Stimulated activated CD4-positive, alpha-beta T cell treated with anti-CD3 and anti-CD28 coated beads, Interleukin-2, amount 100 ng/mL, for 24 hours (primary cell): ENCODE measurements at places on chromosomes 12 and 14.

- no peak for DNase-seq
Observed at GRCh38 chr14:101249676-101250036, 311.6 kb upstream of the DIO3 start.

DNA sequence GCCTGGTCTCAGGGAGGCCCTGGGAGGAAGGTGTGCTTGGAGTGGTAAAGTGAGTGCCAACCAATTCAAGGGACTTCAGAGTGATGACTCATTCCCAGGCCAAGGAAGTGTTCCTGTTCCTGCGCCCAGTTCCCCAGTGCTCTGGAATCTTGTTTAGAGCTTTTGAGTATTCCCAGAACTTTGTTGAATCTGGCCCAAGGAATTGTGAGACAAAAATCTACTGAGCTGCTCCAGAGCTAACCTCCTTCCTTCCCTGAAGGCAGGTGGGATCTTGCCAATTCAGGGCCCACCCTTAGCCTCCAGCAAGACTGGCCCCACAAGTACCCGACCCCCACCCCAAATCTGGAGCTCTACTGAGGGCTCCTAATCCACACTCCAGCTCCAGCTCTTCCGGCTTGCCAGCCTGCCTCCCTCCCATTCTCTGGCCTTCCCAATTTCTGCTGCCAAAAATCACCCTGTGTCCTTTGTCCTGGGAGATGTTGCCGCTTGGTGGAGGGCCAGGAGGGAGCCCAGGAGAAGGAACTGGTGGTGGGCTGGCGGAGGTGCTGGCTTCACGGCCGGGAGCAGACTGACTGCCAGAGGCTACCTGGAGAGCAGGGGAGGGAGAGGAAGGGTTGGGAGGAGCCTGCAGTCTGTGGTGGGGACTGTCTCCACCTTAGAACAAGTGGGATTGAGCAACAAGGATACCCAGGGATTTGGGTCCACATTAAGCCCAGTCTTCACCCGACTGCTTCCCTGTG lies 2.0 kb upstream of the ATN1 start:
- DNase-seq, result no peak

DNA sequence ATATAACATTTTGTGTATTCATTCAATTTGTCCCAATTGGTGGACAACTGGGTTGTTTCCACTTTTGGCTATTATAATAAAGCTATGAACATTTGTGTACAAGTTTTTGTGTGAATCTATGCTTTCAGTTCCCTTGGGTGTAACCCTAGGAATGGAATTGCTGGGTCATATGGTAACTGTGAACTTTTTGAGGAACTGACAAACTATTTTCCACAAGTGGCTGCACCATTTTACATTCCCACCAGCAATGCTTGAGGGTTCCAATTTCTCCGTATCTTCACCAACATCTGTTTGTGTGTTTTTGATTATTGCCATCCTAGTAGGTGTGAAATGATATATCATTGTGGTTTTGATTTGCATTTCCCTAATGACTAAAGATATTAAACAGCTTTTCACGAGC lies 13.0 kb downstream of the LPCAT3 start:
- no peak for DNase-seq

GRCh38 chr12:77932216-77932615 lies 101.5 kb downstream of the NAV3 start:
- no peak for DNase-seq

GRCh38 chr12:69355363-69356028 lies 4.0 kb upstream of the YEATS4 start:
- DNase-seq, result no peak

DNA sequence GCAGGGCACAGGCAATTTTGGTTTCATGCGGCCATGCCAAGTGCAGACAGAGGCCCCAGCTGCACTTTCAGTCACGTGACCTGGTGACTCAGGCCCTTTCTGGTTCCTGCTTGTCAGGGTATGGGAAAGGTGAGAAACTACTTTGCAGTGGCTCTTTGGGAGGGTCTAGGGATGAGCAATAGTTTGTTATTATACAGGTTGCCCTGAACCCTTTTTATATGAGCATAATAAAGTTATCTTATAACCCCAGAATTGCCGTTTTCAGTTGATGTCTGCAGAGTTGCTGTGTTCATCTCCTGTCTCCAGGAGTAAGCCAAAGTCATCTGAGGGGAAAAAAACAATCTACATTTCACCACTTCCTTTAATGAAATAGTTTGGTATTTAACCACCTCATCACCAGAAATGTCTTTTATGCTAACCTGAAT lies 30.9 kb upstream of the EMP1 start:
- DNase-seq, result peak; percentile 81

- no peak for DNase-seq
Observed at GRCh38 chr14:78592616-78593219, 422.5 kb downstream of the NRXN3 start.

DNA sequence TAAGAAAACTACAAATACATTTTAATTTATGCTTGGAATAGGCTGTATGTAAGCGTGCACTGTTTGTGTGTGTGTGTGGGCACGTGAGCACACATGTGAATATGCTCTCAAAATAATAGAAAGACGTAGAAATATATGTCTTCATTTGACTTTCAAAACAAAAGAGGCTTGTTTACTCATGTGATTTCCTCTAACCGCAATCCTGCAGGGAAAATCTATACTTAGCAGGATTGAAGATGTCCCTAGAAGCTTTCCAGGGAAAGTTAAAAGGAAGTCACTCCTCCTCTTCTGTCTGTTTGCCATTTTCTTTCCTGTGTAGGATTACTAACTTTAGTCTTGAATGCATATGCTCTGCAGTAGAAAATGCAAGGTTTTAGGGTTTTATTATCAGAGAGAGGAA lies 404.7 kb downstream of the MDGA2 start:
- DNase-seq, result no peak

GRCh38 chr12:42582050-42582449 lies 7.5 kb downstream of the PRICKLE1 start:
- DNase-seq, result no peak

- DNase-seq, result no peak
Observed at GRCh38 chr12:121611306-121611705, 15.0 kb upstream of the ORAI1 start.

DNA sequence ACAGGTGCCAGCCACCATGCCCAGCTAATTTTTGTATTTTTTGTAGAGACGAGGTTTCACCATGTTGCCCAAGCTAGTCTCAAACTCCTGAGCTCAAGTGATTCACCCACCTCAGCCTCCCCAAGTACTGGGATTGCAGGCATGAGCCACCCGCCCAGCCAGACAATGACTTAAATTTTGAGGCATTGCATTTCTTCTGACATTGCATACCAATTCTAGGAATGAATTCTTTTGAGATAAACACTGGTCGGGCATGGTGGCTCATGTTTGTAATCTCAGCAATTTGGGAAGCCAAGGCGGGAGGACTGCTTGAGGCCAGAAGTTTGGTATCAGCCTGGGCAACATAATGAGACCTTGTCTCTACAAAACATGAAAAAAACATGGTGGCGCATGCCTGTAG lies 2.5 kb upstream of the CELA1 start:
- no peak for DNase-seq

GRCh38 chr12:111842556-111843396 lies 748 bp downstream of the MAPKAPK5 start:
- peak; percentile 51 for DNase-seq

DNA sequence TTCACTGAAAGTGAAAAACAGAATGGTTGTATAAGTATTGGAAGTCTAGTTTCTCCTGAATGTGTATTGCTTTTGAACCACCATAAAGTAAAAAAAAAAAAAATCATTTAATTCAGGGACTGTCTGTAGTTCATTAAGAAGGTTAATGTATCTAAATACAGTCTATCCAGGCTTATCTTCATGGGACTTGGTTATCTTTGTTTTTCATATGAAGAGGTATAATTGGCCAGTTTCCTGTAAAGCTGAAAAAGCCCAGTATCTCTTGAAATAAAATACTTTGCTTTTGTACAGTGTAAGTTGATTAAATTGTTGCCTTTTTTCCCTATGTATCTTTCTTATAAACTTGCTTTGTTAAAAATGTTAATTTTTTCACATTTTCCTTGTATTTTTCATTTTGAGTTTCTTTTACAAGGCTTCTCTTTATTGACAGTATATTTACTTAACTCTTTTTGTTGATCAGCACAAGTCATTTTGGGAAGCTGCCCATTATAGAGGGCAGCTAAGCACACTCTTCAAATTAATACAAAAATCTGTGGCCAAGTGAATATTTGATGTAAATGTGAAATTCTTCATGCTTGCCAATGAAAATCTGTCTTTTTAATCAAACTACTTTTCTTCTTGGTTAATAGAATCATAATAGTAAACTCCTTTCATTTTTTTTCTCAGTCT lies 156.0 kb downstream of the TMTC3 start:
- DNase-seq, result no peak

DNA sequence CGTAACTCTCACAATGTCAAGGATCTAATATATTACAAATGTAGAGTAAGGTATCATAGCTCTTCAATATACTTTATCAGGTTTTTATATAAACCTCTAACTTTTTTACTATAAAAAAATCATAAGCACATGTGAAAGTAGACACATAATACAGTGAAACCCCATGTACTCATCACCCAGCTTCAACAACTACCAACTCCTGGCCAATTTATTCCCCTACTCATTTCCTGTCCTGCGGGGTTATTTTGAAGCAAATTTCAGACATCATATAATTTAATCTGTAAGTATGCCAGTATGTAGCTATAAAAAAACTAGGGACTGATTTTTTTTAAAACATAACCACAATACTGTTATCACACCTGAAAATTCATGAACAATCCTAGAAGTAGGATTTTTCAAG lies 47.7 kb downstream of the NOPCHAP1 start:
- DNase-seq, result no peak

GRCh38 chr14:72420749-72421474 lies 473.0 kb downstream of the DPF3 start:
- peak; percentile 80 for DNase-seq

GRCh38 chr12:111267144-111267543 lies 101.8 kb downstream of the PHETA1 start:
- no peak for DNase-seq

- DNase-seq, result no peak
Observed at GRCh38 chr14:102901633-102902032, 20.8 kb upstream of the AMN start.

DNA sequence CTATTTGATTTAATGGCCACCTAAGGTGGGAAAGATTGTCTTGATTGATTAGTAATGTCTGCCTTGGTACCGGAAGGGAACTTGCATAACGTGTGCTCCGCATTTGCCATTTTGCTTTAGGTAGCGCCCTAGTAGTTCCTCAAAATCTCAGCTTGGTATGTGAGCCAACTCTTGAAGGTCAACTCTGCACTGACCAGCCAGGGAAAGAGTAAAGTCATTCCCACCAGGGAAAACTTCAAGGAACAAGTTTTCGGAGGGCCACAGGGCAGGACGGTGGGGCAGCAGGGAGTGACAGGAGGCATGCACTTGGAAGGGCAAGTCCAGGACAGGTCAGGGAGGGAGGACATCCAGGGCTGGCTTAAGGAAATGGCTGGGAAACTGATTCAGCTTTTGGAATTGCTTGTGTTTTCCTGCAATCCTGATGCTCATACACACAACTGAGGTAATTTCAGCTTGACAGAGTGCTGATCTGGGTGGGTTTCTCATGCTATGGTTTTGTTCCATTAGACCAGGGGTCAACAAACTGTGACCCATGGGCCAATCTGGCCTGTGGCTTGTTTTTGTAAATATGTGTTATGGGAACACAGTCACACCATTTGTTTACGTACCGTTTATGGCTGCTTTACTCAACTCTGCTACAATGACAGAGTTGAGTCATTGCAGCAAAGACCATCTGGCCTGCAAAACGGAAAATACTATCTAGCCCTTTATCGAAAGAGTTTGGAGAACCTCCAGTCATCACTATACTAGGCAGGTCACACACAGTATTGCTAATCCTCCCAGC lies 184.5 kb downstream of the RBM19 start:
- no peak for DNase-seq

- DNase-seq, result no peak
Observed at GRCh38 chr12:129641926-129642325, 261.9 kb downstream of the TMEM132D start.

GRCh38 chr14:75969126-75969525 lies 12.7 kb downstream of the TGFB3 start:
- no peak for DNase-seq

- no peak for DNase-seq
Observed at GRCh38 chr14:101478796-101479410, 82.4 kb upstream of the DIO3 start.

GRCh38 chr12:52946334-52946733 lies 2.6 kb upstream of the KRT18 start:
- DNase-seq, result no peak

DNA sequence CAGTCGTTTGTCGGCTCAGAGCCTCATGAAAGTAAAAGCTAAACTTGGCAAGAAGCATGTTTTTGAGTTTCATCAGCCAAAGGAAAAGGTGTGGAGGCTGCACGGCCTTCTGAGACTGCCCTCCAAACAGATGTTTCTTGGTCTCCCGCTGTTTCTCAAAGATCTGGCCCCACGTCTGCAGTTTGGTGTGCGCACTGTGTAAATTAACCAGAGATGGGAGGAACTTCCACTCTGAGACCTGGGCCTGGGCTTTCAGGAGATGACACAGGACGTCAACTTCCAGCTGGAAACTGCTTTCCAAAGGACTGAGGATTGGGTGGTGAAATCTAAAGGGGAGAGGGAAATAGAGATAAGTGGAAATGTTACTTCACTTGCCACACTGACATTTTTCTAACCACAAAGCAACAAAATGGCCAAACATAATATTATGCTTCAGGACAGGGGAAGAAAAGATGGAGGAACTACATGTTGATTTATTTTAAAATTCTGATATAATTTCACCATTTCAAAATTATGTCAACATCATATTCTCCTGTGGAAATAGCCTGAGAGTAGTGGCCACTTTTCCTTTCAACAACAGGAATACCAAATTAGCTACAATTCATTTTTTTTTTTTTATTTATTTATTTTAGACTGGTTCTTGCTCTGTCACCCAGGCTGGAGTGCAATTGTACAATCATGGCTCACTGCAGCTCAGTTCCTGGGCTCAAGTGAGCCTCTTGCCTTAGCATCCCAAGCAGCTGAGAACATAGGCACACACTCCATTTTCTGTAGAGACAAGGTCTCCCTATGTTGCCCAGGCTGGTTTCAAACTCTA lies 27.6 kb downstream of the KICS2 start:
- no peak for DNase-seq

DNA sequence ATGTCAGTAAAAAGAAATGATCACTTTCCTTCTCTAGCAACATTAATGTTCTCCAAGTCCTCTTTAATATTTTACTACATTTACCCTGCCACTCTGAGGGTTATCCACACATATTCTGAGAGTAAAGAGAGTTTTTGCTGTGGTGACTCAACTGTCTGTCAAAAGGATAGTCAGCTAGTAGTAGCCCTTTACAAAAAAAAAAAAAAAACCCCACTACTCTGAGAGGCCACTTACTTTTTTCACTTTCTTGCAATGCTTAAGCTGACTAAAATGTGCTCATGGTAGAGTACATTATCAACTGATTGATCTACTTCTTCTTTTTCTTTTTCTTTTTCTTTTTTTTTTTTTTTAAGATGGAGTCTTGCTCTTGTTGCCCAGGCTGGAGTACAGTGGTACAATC lies 27.6 kb upstream of the PPM1A start:
- DNase-seq, result no peak

GRCh38 chr12:6759741-6760140 lies 6.4 kb upstream of the PTMS start:
- no peak for DNase-seq

DNA sequence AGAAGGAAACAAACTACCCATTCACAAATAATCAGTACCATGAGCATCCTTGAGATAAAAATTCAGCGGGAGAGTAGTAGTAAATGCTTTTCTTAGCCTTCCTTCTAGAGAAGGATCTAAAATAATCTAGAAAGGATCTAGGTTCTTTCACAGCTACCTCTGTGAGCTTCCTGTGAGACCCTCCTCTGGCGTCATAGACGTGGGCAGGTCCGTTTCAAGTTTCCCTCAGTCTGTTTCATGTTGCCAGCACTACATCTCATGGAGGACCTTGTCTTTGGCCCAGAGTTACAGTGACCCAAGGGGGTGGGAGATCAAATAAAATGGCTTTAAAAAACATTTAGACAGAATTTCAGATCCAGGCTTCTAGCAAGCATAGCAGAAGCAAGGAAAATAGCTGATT lies 13.6 kb downstream of the DAAM1 start:
- no peak for DNase-seq
